ENCODE measurements at places on chromosomes 7 and 10.

DNA sequence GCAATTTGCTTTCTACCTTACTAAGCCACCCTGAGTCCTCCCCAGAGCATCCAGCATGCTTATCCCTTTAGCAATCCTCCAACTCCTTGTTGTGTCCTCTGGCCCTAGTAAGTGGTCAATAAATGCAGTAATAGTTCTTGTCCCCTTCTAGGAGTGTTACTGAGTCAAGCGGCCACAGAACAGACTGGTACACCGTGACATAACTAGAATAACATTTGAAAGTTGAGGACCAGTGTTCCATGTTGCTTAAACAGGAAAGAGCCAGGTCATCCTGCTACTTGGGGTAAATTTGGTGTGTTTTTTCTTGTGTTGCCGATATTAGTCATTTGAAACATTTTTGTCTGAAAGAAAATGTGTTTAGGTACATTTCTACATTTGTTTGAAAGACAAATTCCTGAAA lies 4.8 kb upstream of the CDK6 start:
- DNase-seq, result no peak

- no peak for DNase-seq
Observed at GRCh38 chr7:30176463-30177109, 41.8 kb downstream of the MTURN start.

- no peak for DNase-seq
Observed at GRCh38 chr7:67022511-67022910, 25.9 kb downstream of the TYW1 start.

DNA sequence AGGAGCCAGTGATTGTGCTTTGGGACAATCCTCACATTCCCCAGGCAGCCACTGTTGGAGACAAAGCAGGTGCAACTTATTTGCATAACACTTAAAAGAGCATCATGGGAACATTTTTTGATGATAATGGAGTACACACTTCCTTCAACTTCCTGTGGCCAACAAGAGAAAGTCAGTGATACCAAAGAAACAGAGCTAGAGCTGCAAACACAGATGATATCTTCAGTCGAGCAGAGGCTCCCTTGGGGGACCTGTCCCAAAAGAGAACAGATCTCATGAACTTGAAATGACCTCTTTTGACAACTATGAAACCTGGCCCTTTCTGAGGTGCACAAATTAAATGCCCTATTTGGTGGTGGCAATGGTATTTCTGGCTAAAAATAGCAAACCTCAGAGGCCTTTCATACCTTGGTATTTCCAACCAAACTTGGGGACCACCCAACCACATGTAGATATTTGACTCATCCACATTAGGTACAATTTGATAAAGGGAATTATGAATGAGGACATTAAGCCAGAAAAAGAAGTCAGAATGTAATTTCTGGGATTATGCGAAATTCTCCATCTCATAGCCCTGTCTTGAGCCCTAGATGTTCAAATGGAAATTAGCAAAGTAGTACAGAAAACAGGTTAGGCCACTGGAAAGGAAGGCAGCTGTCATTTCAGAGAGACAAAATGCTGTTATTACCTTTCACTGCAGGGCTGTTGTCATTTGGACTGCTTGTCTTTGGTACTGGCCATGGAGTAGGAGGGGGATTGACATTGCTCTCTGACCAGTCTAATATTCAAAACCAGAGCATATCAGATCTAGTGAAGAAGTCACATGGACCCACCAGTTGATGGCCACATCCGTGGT lies 146.2 kb downstream of the ICA1 start:
- DNase-seq, result no peak

DNA sequence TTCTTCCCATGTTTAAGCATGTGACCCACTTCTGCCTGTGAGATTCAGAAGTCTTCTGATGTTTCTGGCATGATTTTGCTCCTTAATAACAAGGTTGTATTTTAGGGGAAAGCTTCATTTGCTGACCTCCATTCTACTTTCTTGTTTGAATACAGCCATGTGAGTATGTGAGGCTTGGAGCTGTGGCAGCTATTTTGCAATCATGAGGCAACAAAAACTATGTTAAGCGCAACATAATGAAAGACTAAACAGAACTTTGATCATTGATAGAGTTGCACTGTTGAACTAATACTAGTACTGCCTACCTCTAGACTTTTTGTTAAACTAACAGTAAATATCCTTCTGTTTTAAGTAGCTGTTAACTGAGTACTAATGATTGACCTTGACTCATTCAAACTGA lies 203.8 kb upstream of the FAM3C start:
- DNase-seq, result no peak

DNA sequence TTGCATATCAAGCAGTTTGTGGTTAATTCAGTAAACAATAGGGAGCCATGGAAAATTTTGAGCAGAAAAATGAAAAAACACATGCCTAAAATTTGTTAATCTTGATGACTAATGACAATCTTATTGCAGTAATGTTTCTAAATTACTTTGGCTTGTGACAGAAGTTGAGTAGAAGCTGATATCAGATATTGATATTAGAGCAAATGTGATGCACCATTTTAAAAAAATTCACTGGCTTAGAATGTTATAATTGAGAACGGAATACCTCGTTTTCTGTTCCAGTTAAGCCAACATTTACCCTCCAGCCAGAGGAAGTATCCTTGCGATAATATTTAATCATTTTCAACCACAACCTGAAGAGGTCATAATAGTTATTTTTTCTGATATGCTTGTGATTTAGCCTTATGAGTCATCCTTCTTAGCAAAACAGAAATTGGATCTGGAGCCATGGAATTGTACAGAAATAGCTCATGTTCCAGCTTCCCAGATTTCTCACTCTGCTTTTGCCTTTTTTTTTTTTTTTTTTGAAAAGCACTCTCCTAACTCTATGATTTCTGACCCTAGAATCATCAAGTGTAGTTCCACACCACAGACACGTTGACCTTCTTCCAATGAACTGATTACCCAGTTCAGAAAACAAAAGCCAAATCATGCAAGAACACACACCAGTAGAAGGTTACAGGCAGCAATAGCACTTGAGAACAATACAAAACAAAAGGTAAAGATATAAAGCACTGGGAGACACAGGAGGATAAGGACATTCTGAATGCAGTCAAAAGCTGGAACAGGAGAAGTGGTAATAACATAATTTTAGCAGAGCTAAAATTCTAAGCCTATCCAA lies 96.8 kb upstream of the PHYHIPL start:
- no peak for DNase-seq

- no peak for DNase-seq
Observed at GRCh38 chr10:87580016-87580415, 75.3 kb downstream of the MINPP1 start.

- DNase-seq, result no peak
Observed at GRCh38 chr7:48664241-48664640, 260.1 kb upstream of the CDC14C start.

Data from renal cortex interstitium (tissue), 15 donors.